CD4-positive, CD25-positive, alpha-beta regulatory T cell (primary cell): ENCODE measurements at places on chromosomes 7 and 10.

- H3K4me3 ChIP-seq = no peak overlapping the region
- no peaks in the 10 kb centered on the region for H3K36me3 ChIP-seq
- H3K27me3 ChIP-seq = no peaks in the 10 kb centered on the region
- no peaks in the 10 kb centered on the region for H3K4me1 ChIP-seq
These were observed 24.3 kb upstream of the CPA2 start for GRCh38 chr7:130242198-130243014.

GRCh38 chr10:55519264-55519663, 718.2 kb upstream of the PCDH15 start:
- H3K36me3 ChIP-seq = no peaks in the 10 kb centered on the region
- H3K27ac ChIP-seq = no peak overlapping the region
- H3K27me3 ChIP-seq = no peaks in the 10 kb centered on the region
- DNase-seq = no peak
- H3K4me3 ChIP-seq = no peak overlapping the region

- H3K27ac ChIP-seq = no peak overlapping the region
- H3K36me3 ChIP-seq = no peaks in the 10 kb centered on the region
- no peak for DNase-seq
- no peak overlapping the region for H3K4me3 ChIP-seq
- peaks cover 27% of the 10 kb centered on the region for H3K4me1 ChIP-seq
These were observed 29.1 kb downstream of the EZH2 start for GRCh38 chr7:148854983-148855382.

- H3K27me3 ChIP-seq = no peaks in the 10 kb centered on the region
- H3K4me3 ChIP-seq = no peak overlapping the region
- peaks cover 37% of the 10 kb centered on the region for H3K36me3 ChIP-seq
- no peak overlapping the region for H3K27ac ChIP-seq
These were observed 30.9 kb upstream of the ATXN7L1 start for GRCh38 chr7:105907129-105907846.

GRCh38 chr10:77313066-77313750, 324.4 kb downstream of the KCNMA1 start:
- H3K4me1 ChIP-seq = no peaks in the 10 kb centered on the region
- H3K27me3 ChIP-seq = no peaks in the 10 kb centered on the region
- DNase-seq = no peak
- H3K4me3 ChIP-seq = no peak overlapping the region

DNA sequence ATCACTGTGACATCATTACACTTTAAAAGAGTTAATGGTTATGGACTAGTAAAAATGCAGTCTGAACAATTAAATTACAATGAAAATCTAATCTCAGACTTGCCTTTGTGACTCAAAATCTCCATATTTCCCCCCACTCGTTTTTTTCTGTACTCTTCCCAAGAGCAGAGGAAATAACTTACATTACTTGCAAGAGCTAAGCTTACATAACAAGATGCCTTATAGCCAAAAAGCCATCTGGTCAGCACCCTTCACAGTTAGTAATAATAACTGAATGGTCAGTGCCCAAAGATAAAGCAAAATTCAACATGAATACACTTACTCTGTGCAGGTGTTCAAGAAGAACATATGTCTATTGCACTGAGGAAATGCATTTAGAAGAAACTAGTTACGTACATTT, 1381.5 kb upstream of the CELF2 start:
- no peaks in the 10 kb centered on the region for H3K36me3 ChIP-seq
- DNase-seq = no peak
- no peaks in the 10 kb centered on the region for H3K4me1 ChIP-seq
- no peaks in the 10 kb centered on the region for H3K27me3 ChIP-seq

DNA sequence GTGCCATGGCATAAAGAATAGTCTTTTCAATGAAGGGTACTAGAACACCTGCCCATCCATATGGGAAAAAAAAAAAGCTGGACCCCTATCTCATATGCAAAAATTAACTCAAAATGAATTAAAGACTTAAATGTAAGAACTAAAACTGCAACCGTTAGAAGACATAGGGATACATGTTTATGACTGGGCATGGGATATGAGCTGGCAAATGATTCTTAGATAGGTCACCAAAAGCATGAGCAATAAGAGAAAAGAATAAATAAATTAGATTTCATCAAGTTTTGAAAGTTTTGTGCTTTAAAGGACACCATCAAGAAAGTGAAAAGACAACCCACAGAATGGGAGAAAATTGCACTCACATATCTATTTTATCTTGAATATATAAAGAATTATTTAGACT, 222.0 kb downstream of the ADK start:
- H3K36me3 ChIP-seq = peaks cover 8% of the 10 kb centered on the region
- no peak overlapping the region for H3K27ac ChIP-seq
- H3K27me3 ChIP-seq = no peaks in the 10 kb centered on the region
- no peaks in the 10 kb centered on the region for H3K4me1 ChIP-seq
- H3K4me3 ChIP-seq = no peak overlapping the region
- DNase-seq = no peak

GRCh38 chr7:106057962-106058927, 53.9 kb downstream of the SYPL1 start:
- H3K27me3 ChIP-seq = no peaks in the 10 kb centered on the region
- no peak for DNase-seq

- no peak for DNase-seq
- no peaks in the 10 kb centered on the region for H3K27me3 ChIP-seq
- H3K4me1 ChIP-seq = no peaks in the 10 kb centered on the region
- H3K4me3 ChIP-seq = no peak overlapping the region
These were observed 15.9 kb downstream of the GUSB start for GRCh38 chr7:65966146-65966545.

DNA sequence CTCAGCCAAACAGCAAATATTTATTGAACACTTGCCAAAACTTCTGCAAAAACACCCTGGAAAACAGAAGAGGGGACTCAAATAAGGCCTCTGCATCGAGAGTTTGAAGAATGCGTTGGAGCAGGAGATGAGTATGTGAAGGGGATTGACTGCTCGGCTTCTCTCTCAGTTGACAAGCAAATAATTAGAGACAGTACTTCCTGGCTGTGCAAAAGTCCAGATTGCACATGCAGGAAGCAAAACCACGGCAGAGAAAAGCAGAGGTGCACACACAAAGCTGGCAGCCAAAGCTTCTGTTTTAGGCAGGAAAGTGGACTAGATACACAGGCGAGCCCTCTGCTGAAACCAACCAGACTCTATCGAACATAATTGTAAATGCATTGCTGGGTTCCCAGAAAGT, 343.6 kb upstream of the MGMT start:
- H3K4me3 ChIP-seq = no peak overlapping the region
- DNase-seq = no peak
- H3K27me3 ChIP-seq = no peaks in the 10 kb centered on the region

DNA sequence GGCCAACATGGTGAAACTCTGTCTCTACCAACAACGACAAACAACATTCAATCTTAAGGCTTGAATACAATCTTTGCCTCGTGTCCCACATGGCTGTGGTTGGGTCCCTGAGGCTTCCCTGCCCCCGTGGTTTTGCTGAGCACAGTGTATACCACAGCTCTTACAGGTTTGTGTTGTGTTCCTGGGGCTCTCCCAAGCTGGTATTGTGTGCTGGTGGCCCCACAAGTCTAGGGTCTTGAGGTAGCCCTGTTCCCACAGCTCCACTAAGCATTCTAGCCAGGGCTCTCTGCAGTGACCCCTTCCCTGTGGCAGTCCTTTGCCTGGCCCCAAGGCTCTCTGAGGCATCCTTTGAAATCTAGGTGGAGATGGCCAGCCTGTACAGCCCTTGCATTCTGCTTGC, 68.0 kb upstream of the CCNY start:
- H3K4me1 ChIP-seq = no peaks in the 10 kb centered on the region
- H3K27me3 ChIP-seq = no peaks in the 10 kb centered on the region
- H3K27ac ChIP-seq = no peak overlapping the region
- DNase-seq = no peak

DNA sequence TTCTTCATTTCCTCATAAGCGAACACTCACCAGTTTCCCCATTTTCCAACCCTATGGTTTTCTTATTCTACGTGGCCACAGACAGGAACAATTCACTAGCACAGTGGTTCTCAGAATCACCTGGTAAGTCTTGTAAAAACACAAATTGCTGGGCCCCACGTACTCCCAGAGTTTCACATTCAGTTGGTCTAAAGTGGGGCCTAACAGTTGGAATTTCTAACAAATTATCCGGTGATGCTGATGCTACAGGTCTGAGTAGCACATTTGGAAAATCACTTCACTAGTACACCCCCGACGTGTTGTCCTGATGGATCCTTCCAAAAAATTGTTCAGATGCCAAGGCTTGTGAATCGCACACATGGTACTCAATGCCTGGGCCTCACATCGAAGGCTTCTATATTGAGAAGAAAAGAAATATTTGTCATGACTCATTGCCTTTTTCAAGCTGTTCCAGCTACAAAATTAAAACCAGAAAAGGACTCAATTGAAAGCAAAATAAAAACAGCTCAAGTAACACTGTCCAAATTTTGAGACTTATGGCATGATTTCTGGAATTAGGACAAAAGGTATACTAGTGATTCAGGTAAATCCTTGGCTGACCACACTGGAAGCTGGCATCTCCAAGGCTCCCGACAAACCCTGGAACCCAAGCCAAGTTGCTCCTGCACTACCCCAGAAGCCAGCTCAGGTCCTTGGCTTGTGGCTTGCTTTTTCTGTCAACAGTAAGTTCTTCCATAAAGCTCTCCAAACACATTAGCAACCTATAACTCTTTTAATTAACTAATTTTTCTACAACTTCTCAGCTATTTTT, 12.9 kb upstream of the VIM start:
- H3K27me3 ChIP-seq = no peaks in the 10 kb centered on the region
- peaks cover 16% of the 10 kb centered on the region for H3K4me1 ChIP-seq
- no peak overlapping the region for H3K4me3 ChIP-seq

GRCh38 chr10:15427843-15428414, 56.8 kb upstream of the FAM171A1 start:
- H3K27me3 ChIP-seq = no peaks in the 10 kb centered on the region
- H3K4me1 ChIP-seq = no peaks in the 10 kb centered on the region
- DNase-seq = no peak
- H3K36me3 ChIP-seq = no peaks in the 10 kb centered on the region
- H3K4me3 ChIP-seq = no peak overlapping the region
- no peak overlapping the region for H3K27ac ChIP-seq

- no peak for DNase-seq
- H3K27ac ChIP-seq = no peak overlapping the region
- no peaks in the 10 kb centered on the region for H3K36me3 ChIP-seq
These were observed 162.3 kb downstream of the GFRA1 start for GRCh38 chr10:116110736-116111135.

- no peak for DNase-seq
- no peak overlapping the region for H3K4me3 ChIP-seq
- no peaks in the 10 kb centered on the region for H3K36me3 ChIP-seq
- H3K27me3 ChIP-seq = peaks cover 4% of the 10 kb centered on the region
These were observed 123.4 kb downstream of the HTR7 start for GRCh38 chr10:90734415-90734814.

DNA sequence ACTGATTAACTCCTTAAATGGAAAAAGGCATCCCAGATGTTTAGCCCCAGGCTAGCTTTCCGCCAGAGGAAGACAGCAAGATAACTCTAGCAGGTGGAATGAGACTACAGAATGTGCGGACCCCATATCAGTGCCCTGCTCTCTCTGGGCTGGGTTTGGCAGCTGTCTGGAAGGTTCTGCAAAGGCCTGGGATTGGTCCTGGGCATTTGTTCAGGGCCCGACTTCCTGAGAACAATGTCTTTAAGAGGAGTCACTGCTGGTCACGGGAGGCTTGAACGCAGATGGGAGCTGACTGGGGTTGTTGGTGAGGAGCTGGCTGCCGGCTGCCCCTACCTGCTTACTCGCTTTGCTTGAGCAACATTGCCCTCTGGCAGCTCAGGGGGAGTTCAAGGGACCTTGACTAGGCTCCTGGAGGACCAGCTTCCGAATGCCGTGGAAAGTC, 130.6 kb upstream of the BTBD16 start:
- no peak overlapping the region for H3K27ac ChIP-seq
- H3K4me1 ChIP-seq = no peaks in the 10 kb centered on the region
- no peaks in the 10 kb centered on the region for H3K36me3 ChIP-seq
- no peaks in the 10 kb centered on the region for H3K27me3 ChIP-seq
- no peak overlapping the region for H3K4me3 ChIP-seq

DNA sequence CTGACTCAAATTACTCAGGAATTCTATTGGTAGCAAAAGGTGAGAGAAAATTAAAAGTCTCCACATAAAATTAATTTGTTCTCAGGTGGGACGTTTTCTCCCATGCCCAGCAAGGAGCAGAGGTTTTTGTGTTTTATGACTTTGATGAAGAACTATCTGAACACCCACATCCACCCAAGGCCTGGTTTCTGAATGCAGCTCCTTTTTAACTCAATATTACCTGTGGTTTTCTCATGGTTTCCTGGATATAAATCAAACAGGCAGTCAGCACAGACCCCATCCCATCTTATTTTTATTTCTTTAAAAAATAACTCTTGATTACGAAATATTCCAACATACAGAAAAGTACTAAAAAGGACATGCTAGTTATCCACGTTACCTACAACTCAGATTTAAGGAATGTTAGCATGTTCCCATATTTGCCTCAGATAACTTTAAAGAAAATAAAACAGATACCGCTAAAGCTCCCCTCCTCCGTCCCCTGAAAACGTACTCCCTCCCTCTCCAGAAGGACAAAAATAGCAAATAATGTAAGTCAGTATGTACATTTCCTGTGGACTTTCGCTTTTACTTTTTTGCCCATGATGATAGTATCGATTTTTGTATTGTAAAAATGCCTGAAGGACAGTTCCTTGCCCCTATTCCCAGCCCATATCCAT, 43.4 kb downstream of the GLI3 start:
- no peak overlapping the region for H3K27ac ChIP-seq
- no peaks in the 10 kb centered on the region for H3K27me3 ChIP-seq
- no peak overlapping the region for H3K4me3 ChIP-seq
- DNase-seq = no peak
- H3K4me1 ChIP-seq = no peaks in the 10 kb centered on the region
